SK-N-MC (cell line): ENCODE measurements at places on chromosomes 13 and 19.

GRCh38 chr19:49676136-49676783, 811 bp upstream of the PRMT1 start:
- DNase-seq, result peak; percentile 82

DNA sequence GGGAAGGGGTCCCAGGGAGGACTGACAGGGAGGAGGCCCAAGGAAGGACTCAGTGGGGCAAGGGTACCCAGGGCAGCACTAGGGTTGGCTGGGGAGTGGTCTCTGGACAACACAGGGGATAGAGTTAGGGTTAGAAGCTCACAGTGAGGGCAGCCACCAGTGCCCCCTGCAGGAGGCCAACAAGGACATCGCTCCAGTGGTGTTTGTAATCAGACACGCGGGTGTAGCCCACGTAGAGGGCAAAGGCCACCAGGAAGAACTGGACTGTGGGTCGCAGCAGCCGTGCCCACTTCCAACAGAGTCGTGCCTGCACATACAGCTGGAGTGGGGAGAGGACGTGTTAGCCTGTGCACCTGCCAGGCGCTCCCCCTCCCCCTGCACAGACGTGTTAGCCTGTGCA, 9.2 kb downstream of the PLPP2 start:
- no peak for DNase-seq

DNA sequence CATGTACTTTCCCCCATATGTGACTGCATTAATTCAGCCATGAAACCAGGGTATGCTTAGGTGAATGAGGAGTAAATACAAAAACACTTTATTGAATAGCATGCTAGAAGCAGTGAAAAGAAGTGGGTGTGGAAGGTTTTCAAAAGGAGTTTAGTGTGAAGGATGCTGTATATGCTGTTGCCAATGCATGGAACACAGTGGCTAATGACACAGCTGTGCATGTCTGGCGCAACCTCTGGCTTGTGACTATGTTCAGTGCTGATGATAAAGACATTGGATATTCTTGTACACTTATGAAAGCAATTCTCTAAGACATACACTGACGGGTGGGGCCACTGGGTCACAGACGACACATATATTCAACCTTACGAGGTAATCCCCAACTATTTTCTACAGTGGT, 55.2 kb downstream of the SOX21 start:
- DNase-seq, result no peak

GRCh38 chr13:106700007-106700406, 132.1 kb upstream of the ARGLU1 start:
- no peak for DNase-seq

DNA sequence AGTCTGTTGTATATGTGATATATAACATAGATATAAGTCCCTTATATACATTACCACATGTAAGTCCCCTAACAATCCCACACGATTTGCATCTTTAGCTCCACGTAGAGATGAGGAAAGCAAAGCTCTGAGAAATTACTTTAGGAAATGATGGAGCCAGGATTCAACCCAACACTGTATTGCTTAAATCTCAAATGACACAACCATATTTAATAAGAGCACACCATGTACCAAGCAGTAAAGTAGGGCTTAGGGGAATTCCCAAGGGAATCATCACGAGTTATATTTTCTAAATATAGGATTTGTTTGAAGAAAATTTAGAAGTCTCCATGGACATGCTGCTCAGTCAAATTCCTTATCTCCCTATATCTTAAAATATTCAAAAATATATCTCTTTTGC, 61.3 kb upstream of the POMP start:
- DNase-seq, result peak; percentile 37

DNA sequence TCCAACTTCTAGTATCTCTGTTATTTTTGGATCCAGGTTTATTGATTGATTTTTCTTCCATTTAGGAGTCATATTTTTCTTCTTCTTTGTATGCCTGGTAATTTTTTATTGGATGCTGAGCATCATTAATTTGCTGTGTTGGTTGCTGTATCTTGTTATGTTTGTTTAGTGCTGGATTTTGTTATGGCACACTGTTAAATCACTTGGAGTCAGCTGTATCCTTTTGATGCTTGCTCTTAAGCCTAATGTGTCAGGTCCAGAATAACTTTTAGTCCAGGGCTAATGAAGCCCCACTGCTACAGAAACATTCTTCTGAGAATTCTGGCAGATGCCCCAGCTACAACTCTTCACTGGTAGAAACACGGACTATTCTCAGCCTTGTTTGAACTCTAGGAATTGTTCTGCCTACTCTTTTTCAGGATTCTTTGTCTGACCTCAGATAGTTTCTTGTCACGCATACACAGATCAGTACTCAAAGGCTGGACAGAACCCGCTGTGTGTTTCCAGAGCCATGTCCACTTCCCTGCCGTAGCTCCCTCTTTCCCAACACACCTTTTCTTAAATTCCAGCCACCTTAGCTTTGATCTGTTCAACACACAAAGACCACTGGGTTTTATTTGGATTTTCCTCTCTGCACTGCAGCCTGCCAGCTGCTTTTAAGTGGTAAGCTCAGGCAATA, 137.1 kb upstream of the WASF3 start:
- no peak for DNase-seq

DNA sequence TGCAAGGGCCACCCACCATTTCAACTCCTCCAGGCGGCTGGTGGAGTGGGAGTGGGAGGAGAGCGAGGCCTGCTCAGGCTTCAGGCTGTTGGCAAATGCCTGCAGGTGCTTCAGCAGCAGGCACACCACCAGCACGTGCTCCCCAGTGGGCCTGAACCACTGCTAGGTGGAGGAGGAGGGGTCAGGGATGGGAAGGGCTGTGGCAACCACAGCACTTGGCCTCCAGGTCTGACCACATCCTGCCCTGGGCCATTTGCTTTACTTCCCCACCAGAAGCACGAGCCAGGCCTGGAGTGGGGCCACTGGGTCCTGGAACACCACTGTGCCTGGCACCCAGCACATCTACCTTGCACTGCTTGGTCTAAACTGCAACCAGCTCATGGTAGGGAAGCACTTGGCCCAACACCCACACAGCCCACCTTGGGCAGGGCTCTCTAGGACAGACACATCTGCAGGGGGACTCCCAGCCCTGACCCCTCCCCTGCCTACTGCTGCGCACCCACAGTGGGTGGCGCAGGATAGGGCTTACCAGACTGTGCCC, 26.2 kb downstream of the TUBA3C start:
- no peak for DNase-seq

- DNase-seq, result no peak
Measured at GRCh38 chr13:44698066-44698465, 121.9 kb upstream of the TSC22D1 start.

DNA sequence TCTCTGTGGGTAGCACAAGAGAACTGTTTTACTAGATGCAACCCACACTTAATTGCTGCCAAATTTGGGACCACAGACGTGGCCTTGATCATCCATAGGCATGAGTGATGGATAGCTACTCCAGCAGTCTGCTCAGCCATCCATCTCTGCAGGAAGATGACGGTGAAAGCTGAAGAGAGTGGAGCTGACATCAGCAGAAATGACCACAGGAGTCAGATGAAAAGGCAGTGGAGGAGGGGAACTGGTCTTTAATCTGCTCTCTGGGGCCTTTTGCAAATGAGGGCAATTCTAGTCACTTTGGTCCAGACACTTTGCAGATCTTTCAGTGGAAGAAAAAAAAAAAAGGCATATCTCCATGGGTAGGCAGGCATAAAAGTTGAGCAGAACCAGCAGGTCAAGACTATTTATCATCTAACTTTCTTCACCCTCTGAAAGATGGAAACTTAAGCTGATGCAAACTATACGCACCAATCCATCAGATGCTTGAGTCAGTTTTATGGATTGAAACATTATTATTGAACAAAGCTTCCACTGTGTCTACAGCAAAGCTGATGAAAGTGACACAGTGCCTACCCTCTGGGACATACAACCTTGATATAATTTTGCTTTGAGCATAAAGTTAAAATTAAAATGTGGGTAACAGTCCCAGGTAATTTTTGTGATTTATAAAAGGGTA, 281.6 kb upstream of the OBI1 start:
- DNase-seq, result no peak

DNA sequence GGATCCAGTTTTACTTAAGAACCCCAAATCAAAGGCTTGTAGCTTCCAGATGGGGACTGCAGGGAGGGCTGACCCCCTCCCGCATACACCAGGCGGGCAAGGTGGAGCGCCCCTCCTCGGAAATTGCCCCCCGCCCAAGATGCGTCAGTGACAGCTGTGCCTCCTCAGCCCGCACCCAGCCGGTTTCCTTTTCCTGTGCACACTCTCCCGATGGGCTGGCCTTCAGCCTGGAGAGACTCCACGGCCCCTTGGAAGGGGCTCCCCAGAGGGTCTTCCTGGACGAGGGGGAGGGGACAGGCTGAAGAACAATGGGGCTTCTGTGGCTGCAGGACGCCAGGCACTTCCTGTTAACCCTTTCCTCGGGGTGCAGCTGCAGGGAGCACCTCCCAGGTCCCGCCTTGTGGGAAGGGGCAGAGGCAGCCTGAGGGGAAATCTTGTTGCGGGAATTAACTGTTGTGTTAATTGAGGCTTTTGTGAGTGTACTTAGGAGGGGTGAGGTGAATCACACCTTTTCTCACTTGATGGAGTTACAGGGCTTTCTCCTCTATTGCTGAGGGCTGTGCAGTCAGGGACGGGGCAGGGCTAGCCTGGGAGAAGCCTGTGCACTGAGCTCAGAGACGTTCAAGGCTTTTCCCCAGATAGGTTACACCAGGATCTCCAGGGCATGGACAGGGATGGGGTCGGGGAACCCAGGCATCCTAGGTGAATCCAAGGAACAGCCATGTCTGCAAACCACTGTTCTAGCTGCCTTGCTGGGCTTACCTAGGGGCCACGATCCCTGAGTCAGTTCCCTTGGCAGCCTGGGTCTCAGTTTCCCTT, 14.3 kb downstream of the IER2 start:
- no peak for DNase-seq

DNA sequence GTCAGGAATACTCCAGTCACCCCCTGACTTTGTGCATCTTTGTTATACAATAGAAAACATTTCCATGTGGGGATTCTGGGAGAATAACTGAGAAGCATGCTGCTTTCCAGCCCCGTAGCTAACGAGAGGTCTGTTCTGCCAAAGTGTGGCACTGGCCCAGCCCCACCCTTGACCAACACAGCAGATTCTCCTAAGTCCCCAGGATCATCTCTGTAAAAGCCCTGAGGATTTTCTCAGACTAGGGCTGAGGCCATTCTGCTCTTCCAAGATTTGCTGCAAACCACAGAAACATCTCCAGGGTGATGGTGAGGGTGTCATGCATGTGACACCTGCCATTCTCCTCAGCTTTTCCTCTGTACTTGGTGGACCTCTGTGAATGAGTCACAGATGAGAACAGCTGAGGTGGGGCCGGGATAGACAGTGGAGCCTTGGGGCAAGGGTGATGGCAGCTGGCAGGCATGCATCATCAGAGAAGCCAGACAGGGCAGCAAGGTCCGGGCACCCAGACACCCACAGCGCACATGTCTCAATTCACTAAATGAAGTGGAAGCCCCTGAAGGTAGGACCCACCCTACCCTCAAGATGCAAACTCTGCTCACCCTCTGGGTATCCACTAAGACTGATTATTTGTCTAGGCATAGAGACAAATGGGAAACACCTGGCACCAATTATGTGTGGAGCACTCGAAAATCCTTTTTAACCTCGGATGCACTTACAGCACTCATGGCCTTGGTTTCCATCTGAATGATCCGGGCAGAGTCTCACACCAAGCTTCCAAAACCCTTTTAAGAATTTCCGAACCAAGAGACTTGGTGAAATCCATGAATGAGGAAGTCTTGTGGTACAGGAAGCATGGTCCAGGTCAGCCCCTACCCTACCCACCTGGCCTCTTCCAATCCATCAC, 20.1 kb upstream of the DOCK9 start:
- no peak for DNase-seq

DNA sequence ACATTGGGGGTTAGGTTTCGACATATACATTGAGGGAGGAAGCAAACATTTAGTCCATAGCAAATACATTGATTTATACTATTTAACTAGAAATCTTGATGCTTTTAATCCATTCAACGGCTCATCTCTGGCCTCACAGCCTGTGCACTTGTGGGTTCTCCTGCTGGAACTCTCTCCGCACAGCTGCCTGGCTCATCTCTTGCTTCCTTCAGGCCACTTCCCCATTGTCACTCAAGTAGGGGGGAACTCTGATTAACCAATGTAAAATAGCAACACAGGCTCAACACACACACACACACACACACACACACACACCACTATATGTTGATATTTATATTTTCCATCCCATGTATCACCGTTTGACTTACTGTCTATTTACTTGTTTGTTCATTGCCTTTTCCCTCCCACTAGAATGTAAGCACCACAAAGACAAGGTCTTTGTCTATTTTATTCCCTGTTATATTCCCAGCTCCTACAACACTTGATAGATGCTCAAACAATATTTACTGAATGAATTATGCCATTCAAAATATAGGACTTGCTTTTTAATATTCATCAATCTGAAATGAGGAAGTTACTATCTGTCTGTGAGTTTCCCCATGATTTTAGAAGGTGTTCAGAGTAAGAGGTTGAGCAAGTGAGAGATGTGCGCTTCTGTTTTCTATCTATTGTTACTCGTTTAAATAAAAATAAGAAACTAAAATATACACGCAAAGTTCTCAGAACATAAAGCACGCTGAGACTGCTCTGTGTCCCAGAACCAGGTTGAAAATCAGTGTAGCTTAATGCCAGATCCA, 29.8 kb upstream of the PABPC3 start:
- DNase-seq, result no peak

- DNase-seq, result no peak
Measured at GRCh38 chr13:30755678-30756077, 20.3 kb downstream of the ALOX5AP start.

DNA sequence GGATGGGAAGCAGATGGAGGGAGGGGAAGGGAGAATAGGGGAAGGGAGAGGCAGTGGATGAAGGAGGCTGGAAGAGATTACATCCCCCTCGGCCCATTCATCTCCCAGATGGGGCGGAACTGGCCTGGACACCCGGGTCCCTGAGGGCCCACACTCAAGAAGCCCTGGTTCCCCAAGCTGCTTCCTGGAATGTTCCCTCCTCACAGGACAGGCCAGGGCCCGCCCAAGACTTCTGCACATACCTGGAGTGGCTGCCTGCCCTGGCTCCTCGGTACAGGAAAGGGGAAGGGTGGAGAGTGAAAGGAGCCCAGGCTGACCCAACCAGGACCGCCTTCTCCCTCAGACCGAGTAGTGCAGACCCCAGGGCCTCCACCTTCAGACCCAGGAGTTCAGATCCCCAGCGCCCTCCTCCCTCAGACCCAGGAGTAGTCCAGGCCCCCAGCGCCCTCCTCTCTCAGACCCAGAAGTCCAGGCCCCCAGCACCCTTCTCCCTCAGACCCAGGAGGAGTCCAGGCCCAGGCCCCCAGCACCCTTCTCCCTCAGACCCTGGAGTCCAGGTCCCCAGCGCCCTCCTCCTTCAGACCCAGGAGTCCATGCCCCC, 489 bp downstream of the NTF4 start:
- DNase-seq, result no peak
